Effector memory CD4-positive, alpha-beta T cell (primary cell): ENCODE measurements at places on chromosomes 1 and 21.

- DNase-seq = no peak
These were observed 57.9 kb upstream of the PRKACB start for GRCh38 chr1:84086189-84086588.

GRCh38 chr1:15760520-15761211 lies 2.1 kb downstream of the FBLIM1 start:
- no peak for DNase-seq

GRCh38 chr1:94863919-94864318 lies 43.8 kb downstream of the SLC44A3 start:
- DNase-seq = no peak

- no peak for DNase-seq
These were observed 45.4 kb downstream of the PLEKHA6 start for GRCh38 chr1:204314171-204314892.
